Effector memory CD4-positive, alpha-beta T cell (primary cell): ENCODE measurements at places on chromosomes 6 and 20.

GRCh38 chr20:22604815-22605214 lies 20.4 kb upstream of the FOXA2 start:
- no peak for DNase-seq

DNA sequence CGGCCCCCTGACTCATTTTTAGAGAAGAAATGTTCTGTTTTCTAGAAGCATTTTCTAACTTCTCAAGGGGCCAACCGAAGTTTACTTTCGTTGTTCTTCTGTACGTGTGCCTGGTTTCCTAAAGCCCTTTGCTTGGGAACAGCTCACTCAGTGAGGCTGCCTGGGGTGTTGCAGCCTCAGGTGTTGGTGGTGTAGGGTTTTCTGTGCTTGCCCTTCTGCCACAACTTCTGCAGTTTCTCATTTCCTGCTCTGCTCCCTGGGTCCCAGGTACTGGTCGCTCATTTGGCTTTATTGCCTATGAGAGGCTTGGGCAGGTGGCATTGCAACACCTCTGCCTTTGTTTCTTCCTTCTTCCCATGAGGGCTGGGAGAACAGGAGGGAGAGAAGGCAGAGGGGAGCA lies 278.3 kb downstream of the SOX4 start:
- no peak for DNase-seq

- no peak for DNase-seq
These were observed 76.4 kb downstream of the KIZ start for GRCh38 chr20:21202259-21202658.

DNA sequence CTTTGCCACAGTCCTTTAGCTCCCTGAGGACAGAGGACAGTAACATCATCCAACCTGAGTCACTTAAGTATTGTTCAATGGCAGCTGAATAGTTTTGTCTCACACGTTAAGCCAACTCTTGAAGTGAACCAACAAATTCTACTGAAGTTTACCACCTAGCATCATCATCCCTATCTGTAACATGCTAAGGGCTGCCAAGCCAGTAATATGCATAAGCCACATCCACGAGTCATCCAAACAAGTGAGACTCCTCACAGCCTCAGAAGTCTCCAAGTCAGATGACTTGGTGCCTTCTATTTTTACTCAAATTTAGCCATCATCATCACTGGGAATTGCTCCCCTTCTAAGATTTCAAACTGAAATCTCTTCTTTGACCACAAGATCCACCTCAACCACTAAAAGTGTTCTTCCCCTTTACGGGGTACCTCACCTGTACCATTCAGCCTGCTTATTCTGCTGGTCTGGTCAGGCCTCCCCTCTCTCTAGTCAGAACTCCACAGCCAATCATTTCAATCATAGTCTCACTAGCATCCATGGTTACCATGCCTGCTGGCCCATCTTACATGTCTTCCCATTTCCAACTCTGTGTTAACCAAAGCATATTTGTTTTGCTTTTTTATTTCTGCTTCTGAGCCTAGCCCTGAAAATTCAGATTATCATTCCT lies 73.7 kb downstream of the DTNBP1 start:
- no peak for DNase-seq

- no peak for DNase-seq
These were observed 115.9 kb downstream of the LY86 start for GRCh38 chr6:6704103-6705060.

DNA sequence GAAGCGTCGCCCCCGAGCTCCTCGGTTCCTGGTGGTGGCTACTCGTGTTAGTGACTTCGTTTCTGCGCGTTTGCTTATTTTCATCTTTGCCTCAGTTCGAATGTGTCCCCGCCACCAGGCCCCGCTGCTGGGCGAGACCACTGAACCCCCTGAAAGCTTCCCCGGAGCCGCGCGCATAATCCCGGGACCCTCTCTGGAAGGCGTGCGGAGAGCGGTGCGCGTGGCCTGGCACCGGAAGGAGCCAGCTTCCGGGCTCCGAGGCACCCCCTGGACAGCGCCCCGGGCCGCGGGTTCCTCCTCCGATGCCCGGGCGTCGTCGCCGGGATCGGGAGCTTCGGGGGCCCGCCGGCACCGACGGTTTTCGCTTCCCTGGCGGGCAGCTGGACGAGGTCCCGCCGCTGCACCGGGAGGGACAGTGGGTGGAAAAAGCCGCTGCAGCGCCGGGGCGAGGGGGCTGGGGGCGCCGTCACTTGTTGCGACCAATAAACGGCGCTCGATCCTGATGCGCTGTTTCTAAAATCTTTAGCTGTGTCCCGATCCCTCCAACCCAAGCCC lies 643 bp upstream of the SLC35D3 start:
- no peak for DNase-seq

DNA sequence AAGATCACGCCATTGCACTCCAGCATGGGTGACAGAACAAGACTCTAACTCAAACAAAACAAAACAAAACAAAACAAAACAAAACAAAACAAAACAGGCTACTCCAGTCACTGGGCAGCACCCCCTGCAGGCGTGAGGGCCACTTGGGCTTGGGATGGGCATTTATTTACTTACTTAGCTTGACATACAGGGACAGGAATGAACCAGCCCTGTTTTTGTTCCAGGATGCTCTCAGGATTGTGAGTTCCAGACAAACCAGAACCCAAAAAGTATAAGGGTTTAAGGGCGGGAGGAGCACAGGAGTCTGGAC lies 4.0 kb upstream of the PTPN1 start:
- no peak for DNase-seq
